ENCODE measurements at places on chromosomes 5 and 9.

DNA sequence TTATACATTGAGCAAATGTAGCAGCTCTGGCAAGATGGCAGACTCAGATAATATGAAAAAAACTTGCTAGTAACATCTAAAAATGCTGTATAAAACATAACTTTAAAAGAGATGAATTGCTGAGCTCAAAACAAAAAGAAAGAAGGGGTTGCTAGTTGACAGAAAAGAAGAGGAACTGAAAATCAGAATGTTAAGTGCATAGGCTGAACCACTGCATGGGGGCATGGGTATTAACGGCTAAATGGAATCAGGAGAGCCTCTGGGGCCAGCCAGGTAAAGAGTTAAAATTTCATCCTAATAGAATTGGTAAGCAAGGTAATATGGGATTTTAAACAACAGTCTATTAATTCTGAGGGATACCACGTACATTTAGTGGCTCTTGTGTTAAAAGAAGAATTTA, 146.8 kb downstream of the SMC2 start:
- DNase-seq: no peak

DNA sequence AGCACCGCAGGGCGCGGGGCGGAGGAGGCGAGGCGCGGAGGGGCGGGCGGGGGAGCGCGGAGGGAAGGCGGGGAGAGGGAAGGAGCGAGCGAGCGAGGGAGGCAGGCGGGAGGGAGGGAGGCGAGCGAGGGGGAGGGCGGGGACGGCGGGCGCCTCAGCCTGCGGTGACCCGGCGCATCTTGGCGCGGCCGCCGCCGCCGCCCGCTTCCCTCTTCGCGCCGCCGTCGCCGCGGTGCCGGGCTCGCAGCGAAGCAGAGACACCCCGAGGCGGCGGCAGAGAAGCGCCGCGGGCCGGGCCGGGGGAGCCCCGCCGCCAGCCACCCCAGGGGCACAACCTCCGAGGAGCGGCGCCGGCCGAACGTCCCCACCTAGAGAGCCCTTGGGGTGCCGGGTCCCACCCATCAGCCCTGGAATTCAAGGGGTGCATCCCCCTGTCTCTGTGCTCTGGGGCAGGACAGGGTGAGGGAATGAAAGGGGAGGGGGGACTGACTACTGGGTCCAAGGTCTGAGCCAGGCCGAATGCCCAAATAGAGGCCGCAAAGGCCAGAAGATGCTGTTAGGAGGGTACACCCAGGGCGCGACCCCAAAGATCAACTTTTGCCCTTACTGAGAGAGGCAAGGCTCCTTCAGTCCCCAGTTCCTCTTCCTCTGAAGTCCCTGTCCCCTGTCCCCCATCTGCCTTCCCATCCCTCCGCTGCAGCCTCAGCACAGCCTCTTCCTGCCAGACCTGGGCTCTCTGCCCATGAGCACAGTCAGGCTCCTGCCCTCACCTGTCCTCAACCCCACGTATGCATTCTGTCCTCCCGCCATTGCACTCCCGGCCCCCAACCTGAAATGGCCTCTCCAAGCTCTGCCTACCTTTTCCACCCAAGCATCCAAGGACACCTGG, at the start of gene ADAMTS2:
TSS of gene ADAMTS2 (minus strand) at position 29 of the 889 bp plus-strand sequence. CDS start 133 bp downstream, outside the sequence.
- DNase-seq: peak; percentile 62

GRCh38 chr5:119405419-119405818, 46.9 kb upstream of the HSD17B4 start:
- DNase-seq: no peak

DNA sequence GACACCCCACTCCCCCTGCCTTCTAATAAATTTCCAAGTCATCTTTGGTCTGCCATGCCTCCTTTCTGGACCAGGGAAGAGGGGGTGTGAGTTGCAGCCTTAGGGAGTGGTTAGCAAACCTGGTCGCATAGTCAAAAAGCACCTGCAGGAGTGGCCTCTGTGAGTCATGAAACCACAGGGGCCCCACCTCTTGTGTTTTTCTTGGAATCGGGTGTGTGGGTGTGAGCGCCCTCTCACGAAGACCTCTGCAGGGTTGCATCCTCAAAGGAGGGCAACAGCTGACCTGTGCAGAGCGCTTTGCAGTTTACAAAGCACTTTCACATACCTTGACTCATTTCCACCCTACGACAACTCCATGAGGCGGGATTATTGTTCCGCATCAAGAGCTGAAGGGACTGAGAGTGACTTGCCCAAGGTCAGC, 36.8 kb upstream of the TEX48 start:
- DNase-seq: no peak

GRCh38 chr5:108046955-108047670, 334.8 kb downstream of the FBXL17 start:
- no peak for DNase-seq

- DNase-seq: peak; percentile 30
Measured at GRCh38 chr9:122808141-122808540, 8.2 kb downstream of the OR1K1 start.

GRCh38 chr5:38540314-38540713, 16.1 kb downstream of the LIFR start:
- DNase-seq: peak; percentile 61

- DNase-seq: no peak
Measured at GRCh38 chr5:69007163-69007562, 86.7 kb upstream of the SLC30A5 start.

GRCh38 chr9:19533373-19533772, 124.6 kb downstream of the ACER2 start:
- no peak for DNase-seq

DNA sequence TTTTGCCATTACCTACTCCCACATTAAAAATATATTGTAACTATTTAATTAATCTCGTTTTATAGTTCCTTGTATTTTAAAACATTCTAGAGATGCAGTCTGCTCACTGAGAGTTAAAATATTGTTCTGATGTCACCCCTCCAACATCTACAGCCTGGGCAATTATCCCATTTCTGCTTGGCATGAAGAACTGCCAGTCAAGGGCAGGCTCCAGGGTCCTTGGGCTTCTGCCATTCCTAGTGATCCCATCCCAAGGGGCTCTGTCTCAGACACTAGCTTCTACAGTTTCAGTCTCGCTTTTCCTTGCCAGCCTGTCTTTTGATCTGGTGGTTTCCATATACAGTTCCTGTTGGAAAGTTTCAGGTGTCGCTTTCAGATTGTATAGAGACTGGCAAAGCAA, 287.2 kb downstream of the TMEM232 start:
- DNase-seq: peak; percentile 10

DNA sequence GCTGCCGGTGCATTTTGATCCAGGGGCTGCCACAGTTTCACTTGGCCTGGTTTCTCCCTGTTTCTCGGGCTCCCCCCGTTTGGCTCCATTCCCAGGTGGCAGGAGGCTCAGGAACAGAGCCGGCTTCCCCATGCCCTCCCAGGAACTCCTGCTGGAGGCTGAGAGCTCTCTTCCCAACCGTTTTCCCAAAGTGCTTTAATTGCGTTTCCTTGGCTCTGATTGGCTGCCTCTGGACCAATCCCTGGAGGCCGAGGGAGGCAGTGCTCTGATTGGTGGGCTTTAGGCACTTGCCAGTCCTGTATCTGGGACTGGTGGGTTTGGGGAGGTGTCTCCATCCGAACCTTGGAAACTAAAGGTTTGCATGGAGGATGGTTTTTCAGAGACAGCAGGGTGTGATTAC, 4.9 kb downstream of the TSPAN17 start:
- no peak for DNase-seq

DNA sequence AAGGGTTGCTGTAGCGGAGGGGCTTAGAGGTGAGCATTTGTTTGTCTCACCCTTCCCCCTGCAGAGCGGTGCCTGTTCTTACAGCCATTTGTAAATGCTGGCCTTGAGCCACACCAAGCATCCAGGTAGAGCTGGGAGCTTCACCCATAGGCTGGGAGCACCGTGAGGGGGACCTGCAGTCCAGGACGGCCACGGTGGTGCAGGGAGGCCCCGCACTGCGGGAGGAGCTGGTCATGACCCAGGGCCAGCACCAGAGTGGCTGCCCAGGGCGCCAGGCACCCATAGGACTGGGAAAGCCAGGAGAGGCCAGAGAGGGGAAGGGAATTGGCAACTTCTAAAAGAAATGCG, 197.3 kb upstream of the ADAMTS16 start:
- DNase-seq: no peak

DNA sequence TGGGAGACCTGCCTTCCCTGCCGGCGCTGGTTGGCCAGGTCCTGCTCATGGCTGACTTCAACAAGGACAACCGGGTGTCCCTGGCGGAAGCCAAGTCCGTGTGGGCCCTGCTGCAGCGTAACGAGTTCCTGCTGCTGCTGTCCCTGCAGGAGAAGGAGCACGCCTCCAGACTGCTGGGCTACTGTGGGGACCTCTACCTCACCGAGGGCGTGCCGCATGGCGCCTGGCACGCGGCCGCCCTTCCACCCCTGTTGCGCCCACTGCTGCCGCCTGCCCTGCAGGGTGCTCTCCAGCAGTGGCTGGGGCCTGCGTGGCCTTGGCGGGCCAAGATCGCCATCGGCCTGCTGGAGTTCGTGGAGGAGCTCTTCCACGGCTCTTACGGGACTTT, 10.6 kb downstream of the DIPK1B start:
- no peak for DNase-seq

GRCh38 chr9:108050894-108051293, 561.3 kb upstream of the KLF4 start:
- DNase-seq: no peak

DNA sequence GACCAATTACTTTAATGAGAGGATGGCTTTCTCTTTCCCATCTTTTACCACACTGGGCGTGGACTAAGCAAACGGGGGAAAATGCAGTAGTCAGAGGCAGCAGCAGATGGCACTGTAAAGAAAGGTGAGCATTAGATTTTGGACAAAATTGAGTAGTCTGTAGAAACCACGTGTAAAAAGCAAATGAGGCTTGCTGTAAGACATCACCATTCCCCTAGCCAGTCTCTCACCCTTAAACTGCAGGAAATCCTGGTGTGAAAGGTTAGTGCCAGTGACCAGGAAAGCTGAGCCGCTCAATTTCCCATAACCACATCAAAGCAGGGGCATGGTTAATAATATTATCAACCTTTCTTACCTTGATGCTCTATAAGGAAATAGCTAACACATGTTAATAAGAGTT, 31.8 kb downstream of the SPATA31C2 start:
- DNase-seq: peak; percentile 24

DNA sequence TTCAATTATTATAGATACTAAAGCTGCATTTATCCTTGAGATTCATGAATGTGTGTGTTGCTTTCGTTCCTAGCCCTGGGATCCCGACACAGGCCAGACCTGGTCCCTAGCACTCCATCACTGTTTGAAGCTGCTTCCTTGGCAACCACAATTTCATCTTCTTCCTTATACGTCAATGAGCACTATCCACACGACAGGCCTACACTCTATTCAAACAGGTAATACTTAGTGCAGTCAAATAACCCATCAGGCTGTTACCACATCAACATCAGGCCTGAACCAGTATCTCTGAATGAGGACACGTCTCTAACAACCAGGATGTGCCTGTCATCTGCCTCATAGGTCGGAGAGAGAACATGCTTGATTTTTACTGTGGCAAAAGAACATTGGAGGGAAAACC, 73.3 kb downstream of the PRKACG start:
- DNase-seq: no peak

- DNase-seq: peak; percentile 74
Measured at GRCh38 chr5:86880785-86881492, 263.2 kb downstream of the COX7C start.

- peak; percentile 91 for DNase-seq
Measured at GRCh38 chr5:78677777-78678668, 29.5 kb upstream of the LHFPL2 start.

- DNase-seq: peak; percentile 69
Measured at GRCh38 chr9:124708633-124709291, 62.3 kb downstream of the NR6A1 start.

DNA sequence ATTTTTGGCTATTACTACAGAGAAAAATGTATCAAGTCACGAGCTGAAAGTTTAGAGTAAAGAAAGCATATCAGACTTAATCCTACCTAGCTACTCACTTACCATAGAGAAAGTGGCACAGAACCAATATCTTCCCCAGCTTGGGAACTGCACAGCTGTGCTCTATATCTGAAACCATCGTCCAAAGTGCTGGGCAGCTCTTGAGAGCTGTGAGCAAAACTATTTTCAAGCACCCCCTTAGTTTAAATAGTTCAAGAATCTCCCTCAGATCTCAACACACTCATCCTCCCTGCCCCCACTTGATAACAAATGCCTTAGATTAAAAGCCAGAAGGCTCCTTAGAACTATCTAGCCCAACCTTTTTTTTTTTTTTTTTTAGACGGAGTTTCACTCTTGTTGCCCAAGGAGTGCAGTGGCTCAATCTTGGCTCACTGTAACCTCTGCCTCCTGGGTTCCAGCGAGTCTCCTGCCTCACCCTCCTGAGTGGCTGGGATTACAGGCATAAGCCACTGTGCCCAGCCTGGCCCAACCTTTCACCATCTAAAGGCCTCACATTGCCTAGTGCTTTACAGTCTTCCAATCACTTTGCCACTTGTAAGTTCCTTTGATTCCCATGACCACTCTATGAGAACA, 94.2 kb upstream of the APC start:
- DNase-seq: peak; percentile 64

DNA sequence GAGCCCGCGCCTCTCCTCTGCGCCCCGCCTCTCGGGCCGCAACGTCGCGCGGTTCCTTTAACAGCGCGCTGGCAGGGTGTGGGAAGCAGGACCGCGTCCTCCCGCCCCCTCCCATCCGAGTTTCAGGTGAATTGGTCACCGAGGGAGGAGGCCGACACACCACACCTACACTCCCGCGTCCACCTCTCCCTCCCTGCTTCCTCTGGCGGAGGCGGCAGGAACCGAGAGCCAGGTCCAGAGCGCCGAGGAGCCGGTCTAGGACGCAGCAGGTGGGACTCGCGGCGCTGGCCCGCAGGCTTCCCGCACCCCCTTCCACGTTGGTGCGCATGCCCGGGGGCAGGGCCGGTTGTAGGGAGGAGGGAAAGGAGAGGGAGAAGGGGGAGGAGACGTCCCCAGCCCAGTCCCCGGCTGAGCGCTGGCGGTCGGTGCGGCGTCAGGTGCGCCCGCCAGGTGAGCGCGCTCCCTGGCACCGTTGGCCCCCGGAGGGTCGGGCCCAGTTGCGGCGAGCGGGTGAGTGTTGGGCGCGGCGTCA, at the start of gene OCLN:
TSS of gene OCLN (plus strand) at position 400 of the 532 bp plus-strand sequence. CDS start 11,455 bp downstream, outside the sequence.
- no peak for DNase-seq

DNA sequence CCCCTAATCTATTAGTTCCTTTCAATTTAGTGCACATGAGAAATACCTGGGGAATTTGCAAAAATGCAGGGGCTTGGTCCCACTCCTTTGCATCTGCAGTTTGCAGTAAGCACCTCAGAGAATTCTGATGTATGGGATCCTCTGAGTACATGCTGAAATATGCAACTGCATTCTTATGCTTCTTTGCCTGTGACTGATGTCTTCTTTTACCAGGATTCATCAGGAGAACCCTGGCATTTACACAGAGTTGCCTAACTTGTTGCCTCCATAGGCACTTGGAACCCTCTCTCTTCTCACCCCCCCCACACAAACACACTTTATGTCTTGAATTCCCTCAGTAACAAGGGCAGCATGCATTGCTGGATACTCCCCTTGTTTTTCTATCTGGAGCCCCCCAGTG, 173.1 kb downstream of the KDM4C start:
- DNase-seq: no peak

- no peak for DNase-seq
Measured at GRCh38 chr5:122112733-122113558, 16.4 kb upstream of the ZNF474 start.

GRCh38 chr9:78292026-78292425, 4.9 kb upstream of the PSAT1 start:
- peak; percentile 65 for DNase-seq

- no peak for DNase-seq
Measured at GRCh38 chr9:89923961-89924504, 319.2 kb downstream of the GADD45G start.

Measured in myocyte (in vitro differentiated cells).